ENCODE measurements at places on chromosomes 5 and 9.

GRCh38 chr5:26833596-26833995, 204.8 kb downstream of the CDH9 start:
- DNase-seq: no peak

DNA sequence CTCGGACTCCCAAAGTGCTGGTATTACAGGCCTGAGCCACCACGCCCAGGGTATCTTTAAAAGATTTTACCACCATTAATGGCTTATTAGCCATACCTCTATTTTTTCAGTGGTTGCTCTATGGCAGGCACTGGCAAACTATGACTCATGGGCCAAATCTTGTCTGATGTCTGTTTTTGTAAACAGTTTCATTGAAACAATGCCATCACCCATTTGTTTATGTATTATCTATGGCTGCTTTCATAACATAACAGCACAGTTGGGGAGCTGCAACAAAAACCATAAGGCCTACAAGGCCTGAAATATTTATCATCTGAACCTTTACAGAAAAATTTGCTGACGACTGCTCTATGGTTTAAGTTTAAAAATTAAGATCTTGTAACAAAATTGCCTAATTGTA, 66.8 kb downstream of the SLC38A9 start:
- no peak for DNase-seq

DNA sequence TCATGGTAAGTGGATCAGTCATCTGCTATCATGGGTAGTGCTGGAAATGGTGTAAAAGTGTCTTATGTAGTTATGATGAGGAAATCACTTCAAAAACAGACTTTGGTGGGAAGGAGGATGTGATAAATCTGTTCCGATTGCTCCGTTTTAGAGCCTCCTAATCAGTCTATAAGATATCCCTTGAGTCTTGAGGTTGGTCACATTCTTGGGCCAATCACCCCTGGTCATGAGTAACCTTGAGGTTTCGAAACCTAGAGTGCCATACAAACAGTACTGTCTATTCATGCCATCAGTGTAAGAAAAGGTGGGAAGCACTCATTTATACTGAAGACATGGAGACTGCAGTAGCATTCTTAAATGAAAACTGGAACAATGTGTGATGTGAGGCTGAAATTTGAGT, 45.8 kb downstream of the LRRTM2 start:
- no peak for DNase-seq

GRCh38 chr5:3325972-3326840, 269.4 kb upstream of the IRX1 start:
- DNase-seq: no peak

All from stimulated activated CD4-positive, alpha-beta T cell treated with anti-CD3 and anti-CD28 coated beads, TNF-alpha, amount 100 ng/mL, for 1 hour (primary cell).